Calu3 (cell line): ENCODE measurements at places on chromosomes 6 and 20. TPM values are rescaled to one million over a fixed set of nuclear protein-coding genes. Genes with fewer than 3 reads are reported as not detected.
A peak's percentile ranks its signal among the peaks of the same experiment; 100 is the strongest.

- H3K36me3 ChIP-seq, result peaks cover 5% of the 10 kb centered on the region
- no peak overlapping the region for H3K4me3 ChIP-seq
- no peak overlapping the region for H3K27ac ChIP-seq
- H3K27me3 ChIP-seq, result no peaks in the 10 kb centered on the region
Observed at GRCh38 chr6:149761438-149761837, 11.9 kb downstream of the PCMT1 start.

SNAI1 gene
- 0.81 and 0.90 TPM in 2 replicates for total RNA-seq

DNA sequence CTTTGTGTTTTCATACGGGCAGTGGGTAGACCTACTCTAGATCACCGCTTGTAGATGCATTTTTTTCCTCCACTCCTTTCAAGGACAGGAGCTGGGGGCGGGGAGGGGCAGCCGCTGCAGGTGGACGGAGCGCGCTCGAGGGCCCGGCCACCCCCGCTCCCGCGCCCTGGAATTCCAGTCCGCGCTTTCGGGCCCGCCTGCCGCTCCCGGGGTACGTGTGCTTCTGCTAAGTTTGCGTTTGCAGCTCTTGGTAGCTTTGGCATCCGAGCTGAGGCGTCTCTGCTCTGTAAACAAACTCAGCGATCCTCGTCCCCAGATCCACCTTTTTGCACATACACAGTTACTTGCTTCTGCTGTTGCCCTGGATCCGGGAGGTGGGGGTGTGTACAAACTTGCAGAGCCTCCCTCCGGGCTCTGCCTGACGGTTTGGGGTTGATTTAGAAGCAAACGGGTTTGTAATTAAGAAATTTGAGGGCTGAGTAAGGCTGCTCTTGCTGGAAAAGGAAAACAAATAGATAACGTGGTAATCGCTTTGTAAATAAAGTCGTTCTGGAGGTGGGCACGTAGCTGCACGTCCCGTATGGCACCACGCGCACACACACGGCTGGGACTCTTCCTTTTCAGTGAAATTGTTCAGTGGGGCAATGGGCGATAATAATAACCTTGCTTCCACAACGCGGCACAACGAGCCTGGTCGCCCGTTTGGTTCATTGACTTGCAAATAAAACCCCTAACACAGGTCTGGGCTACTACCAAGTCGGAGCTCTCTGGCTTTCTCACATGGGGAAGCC, 973 bp upstream of the CITED2 start:
- H3K27me3 ChIP-seq, result no peaks in the 10 kb centered on the region
- peak; percentile 87 for DNase-seq
- peak overlapping the region; percentile 87 for H3K27ac ChIP-seq
- H3K4me1 ChIP-seq, result peaks cover 36% of the 10 kb centered on the region

GRCh38 chr6:141736104-141736503, 396.6 kb upstream of the GJE1 start:
- H3K4me3 ChIP-seq, result no peak overlapping the region
- no peaks in the 10 kb centered on the region for H3K27me3 ChIP-seq
- no peaks in the 10 kb centered on the region for H3K36me3 ChIP-seq
- DNase-seq, result no peak

DNA sequence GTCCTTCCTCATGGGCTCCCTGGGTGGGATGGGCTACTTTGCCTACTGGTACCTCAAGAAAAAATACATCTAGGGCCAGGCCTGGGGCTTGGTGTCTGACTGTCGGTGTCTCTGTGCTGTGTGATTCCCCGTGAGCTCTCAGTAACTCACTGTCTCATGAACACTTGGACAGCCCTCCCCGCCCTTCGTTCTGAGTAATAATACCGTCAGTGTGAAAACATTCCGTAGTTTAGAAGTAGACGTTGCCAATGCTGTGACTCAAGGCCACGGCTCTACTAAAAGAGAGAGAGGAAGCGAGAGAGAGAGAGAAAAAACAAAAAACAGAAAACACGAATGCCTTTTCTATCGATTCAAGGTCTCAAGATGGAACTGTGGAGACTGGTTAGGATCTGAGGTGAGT, 31.8 kb downstream of the FITM2 start:
- H3K27ac ChIP-seq, result no peak overlapping the region
- no peak overlapping the region for H3K4me3 ChIP-seq
- H3K4me1 ChIP-seq, result no peaks in the 10 kb centered on the region
- H3K36me3 ChIP-seq, result no peaks in the 10 kb centered on the region
- H3K27me3 ChIP-seq, result peaks cover 48% of the 10 kb centered on the region

NKX2-4 gene
- not detected in 2 replicates for total RNA-seq

GRCh38 chr20:63750807-63751470, 11.4 kb downstream of the SLC2A4RG start:
- H3K36me3 ChIP-seq, result peaks cover 9% of the 10 kb centered on the region
- H3K27me3 ChIP-seq, result peaks cover 14% of the 10 kb centered on the region
- H3K4me3 ChIP-seq, result no peak overlapping the region
- no peak for DNase-seq

DNA sequence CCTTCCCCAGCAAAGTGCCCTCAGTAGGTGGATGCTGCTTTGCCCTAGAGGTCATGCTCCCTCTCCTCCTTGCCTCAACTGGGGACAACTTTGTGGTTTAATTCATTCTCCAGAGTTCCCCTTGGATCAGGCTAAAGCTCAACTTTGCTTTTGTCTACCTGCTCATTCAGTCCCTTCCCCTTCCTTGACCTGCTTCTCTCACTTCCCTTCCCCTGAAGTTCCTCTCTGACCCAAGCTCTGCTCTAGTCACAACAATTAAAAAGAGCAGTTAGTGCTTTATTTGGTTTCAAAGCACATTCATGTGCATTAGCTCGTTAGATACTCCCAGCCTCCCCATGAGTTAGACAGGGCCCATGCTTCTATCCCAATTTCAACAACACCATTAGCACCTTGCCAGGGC, 71.3 kb downstream of the DZANK1 start:
- no peaks in the 10 kb centered on the region for H3K36me3 ChIP-seq
- H3K27me3 ChIP-seq, result no peaks in the 10 kb centered on the region
- H3K4me1 ChIP-seq, result no peaks in the 10 kb centered on the region
- H3K4me3 ChIP-seq, result no peak overlapping the region
- H3K27ac ChIP-seq, result no peak overlapping the region
- DNase-seq, result no peak

- no peaks in the 10 kb centered on the region for H3K36me3 ChIP-seq
- H3K4me3 ChIP-seq, result no peak overlapping the region
- H3K27ac ChIP-seq, result no peak overlapping the region
- H3K27me3 ChIP-seq, result no peaks in the 10 kb centered on the region
- no peak for DNase-seq
Observed at GRCh38 chr20:19697415-19697814, 60.6 kb upstream of the RIN2 start.

DNA sequence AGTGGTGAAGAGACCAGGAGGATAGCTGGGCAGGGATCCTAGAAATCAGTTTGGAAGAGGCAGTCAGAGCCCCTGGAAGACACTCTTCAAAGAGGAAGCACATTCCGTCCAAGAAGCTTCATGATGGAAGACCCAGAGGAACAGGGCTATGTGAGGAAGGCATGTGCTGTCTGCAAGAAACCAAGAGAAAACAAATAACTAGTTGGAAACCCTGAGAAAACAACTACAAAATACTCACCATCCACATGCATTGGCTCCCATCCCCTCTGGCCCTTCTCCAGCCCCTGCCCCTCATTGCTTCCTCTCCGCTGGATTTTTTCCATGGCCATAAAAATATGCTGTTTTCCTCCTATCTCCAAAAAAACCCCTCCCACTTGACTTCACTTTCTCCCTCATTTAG, 40.9 kb upstream of the SMOC2 start:
- no peaks in the 10 kb centered on the region for H3K4me1 ChIP-seq
- H3K27me3 ChIP-seq, result peaks cover 64% of the 10 kb centered on the region
- no peak overlapping the region for H3K4me3 ChIP-seq
- H3K36me3 ChIP-seq, result no peaks in the 10 kb centered on the region
- no peak for DNase-seq

DNA sequence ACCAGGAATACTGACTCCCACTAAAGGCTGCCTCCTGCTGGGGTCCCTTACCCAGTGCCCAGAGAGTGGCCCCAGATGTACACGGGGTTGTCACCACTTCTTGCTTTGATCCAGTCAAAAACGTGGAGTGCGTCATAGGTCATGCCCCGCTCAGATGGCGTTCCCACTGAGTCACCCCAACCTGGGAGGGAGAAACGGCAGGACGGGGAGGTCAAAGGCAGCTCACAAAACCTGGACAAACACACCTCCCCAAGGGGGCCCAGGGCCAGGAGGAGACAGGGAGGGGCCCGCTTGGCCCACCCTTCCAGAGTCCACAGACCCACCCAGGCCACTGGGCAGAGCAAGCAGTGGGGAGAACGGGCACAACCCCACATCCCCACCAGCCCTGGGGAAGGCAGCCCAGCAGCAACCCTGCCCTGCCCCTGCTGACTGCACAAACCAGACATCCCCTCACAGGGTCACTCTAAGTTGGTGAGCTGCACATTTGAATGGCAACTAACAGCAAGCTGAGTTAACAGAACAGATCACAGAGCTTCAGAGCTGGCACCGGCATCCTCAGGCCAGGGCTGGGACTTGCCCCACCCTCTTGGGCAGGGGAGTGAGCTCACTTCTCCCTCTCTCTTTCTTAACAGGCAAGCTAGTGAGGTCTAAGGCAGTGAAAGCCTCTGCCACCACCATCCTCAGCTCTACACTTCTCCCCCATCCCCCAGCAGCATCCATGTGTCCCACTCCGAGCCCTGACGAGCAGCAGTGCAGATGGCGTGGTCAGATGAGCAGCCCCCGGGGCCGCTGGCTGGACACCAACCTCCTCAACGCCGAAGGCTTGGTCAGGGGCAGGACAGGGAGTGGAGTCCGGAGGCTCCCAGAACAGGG, 61.7 kb downstream of the PYGB start:
- no peaks in the 10 kb centered on the region for H3K27me3 ChIP-seq
- H3K4me1 ChIP-seq, result peaks cover 11% of the 10 kb centered on the region
- H3K4me3 ChIP-seq, result peak overlapping the region; percentile 39
- peak overlapping the region; percentile 60 for H3K27ac ChIP-seq
- DNase-seq, result peak; percentile 24

GRCh38 chr6:32974541-32975308, 6.3 kb downstream of the BRD2 start:
- peaks cover 43% of the 10 kb centered on the region for H3K4me1 ChIP-seq
- peaks cover 100% of the 10 kb centered on the region for H3K36me3 ChIP-seq
- H3K27ac ChIP-seq, result peak overlapping the region; percentile 85
- DNase-seq, result no peak
- H3K27me3 ChIP-seq, result no peaks in the 10 kb centered on the region

DNA sequence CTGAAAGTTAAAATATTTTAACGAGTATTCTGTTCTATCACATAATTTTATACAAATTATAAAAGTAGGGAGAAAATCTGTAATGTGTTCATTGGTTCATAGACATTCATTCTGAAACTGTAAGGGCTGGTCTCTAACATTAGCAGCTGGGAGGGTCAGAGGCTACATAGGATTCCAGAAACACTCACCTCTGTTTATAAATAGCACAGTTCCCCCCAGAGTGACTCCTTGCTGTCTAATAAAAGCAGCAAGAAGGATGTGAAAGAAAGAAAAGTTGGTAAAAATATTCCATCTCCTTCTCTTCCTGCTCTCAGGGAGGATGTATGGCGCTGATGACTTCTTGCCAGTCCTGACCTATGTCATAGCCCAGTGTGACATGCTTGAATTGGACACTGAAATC, 25.3 kb upstream of the NAA20 start:
- no peaks in the 10 kb centered on the region for H3K27me3 ChIP-seq
- no peak for DNase-seq
- H3K4me1 ChIP-seq, result peaks cover 16% of the 10 kb centered on the region
- no peak overlapping the region for H3K4me3 ChIP-seq

TINAG gene
- 12.6 and 17.4 TPM in 2 replicates for total RNA-seq
